ENCODE measurements at places on chromosomes 1 and 21. TPM values are rescaled to one million over a fixed set of nuclear protein-coding genes. Genes with fewer than 3 reads are reported as not detected.
A peak's percentile ranks its signal among the peaks of the same experiment; 100 is the strongest.

MYOG gene
- total RNA-seq: not detected

GSTM4 gene
- 15.7 TPM for total RNA-seq

CD5L gene
- 6.8 TPM for total RNA-seq

SLAMF9 gene
- not detected for total RNA-seq

CHIA gene
- 10.9 TPM for total RNA-seq

AVPR1B gene
- total RNA-seq: not detected

AJAP1 gene
- 0.77 TPM for total RNA-seq

FCGR3A gene
- total RNA-seq: 323 TPM

KRTAP10-10 gene
- not detected for total RNA-seq

DNA sequence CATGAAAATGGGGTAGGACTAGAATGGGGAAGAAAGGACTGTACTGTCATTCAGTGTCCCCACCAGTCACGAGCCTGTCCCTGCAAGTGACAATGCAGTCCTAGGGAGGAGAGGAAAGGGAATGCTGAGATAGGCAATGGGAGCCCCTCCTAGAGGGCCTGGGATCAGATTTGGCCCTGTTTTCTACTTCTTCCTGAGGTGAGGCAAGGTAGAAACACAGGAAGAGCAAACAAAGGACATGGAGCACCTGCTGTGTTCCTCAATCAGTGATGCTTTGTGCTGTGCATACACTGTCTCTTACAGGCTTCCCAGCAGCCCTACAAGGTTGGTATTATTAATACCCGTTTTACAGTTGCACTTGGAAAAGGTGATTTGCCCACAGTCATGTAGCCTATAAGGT is 6.1 kb downstream of the FABP3 start:
- peaks cover 27% of the 10 kb centered on the region for H3K36me3 ChIP-seq
- DNase-seq: no peak
- no peaks in the 10 kb centered on the region for H3K27me3 ChIP-seq
- H3K4me3 ChIP-seq: no peak overlapping the region
- H3K4me1 ChIP-seq: peaks cover 10% of the 10 kb centered on the region

DNA sequence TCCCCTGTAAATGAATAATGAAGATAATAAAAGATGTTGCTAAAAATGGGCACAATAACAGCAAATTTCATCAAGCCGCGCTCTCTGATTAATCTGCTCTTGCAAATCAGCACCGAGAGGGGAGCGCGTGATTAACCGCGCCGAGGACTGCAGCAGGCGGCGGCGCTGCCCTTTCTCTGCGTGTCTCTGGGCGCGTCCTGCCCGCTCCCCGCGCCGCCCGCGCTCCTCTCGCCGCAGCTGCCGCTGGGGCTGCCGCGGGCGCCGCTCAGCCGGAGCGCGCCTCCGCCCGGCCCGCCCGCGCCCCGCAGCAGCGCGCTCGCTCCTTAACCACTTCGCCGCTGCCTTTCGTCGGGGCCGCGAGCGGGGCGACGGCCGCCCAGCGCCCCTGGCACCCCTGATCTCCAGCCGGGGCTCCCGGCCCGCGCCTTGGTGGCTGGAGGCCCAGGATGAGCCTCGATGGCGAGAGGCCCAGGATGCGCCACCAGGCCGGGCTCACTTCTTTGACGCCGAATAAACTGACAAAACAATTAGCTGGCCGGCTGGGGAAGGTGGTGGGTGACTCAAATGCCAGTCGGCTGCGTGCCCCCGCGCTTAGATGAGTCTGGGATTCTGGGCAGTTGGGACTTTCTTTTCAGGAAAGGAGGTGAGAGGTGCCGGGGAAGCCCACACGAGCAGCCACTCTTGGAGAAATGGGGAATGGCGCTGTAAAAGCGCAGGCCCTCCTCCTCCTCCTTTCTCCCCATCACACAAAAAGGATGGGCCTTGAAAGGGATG is 221.4 kb upstream of the PKN2 start:
- no peaks in the 10 kb centered on the region for H3K4me1 ChIP-seq
- peak overlapping the region; percentile 38 for H3K4me3 ChIP-seq
- H3K36me3 ChIP-seq: no peaks in the 10 kb centered on the region
- H3K27me3 ChIP-seq: no peaks in the 10 kb centered on the region

DNA sequence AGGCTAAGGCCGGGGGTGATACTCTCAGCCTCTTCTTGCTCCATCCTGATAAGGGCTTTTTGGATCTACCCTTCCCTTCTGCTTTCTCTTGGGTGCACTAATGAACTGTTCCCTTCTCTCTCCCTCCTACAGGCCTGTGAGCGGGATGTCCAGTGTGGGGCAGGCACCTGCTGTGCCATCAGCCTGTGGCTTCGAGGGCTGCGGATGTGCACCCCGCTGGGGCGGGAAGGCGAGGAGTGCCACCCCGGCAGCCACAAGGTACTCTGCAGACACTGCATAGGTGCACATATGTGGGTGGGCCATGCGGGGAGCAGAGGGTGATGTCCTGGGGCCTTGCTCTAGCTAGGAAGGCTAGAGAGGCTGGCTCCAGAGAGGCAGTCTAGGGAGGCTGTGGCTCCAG is 2.9 kb downstream of the PROK1 start:
- DNase-seq: no peak
- no peak overlapping the region for H3K4me3 ChIP-seq
- H3K27ac ChIP-seq: no peak overlapping the region
- H3K36me3 ChIP-seq: no peaks in the 10 kb centered on the region
- H3K4me1 ChIP-seq: no peaks in the 10 kb centered on the region

GRCh38 chr1:180925471-180926051 is 12.9 kb downstream of the KIAA1614 start:
- peaks cover 21% of the 10 kb centered on the region for H3K4me1 ChIP-seq
- no peak overlapping the region for H3K4me3 ChIP-seq
- peak overlapping the region; percentile 18 for H3K27ac ChIP-seq
- H3K27me3 ChIP-seq: no peaks in the 10 kb centered on the region
- no peak for DNase-seq

- peaks cover 21% of the 10 kb centered on the region for H3K4me1 ChIP-seq
- no peak overlapping the region for H3K4me3 ChIP-seq
- no peaks in the 10 kb centered on the region for H3K36me3 ChIP-seq
These were observed 8.5 kb downstream of the CAMK2N1 start for GRCh38 chr1:20477348-20478056.

GRCh38 chr1:150544204-150544603 is 5.0 kb upstream of the ADAMTSL4 start:
- H3K4me1 ChIP-seq: peaks cover 4% of the 10 kb centered on the region
- no peaks in the 10 kb centered on the region for H3K27me3 ChIP-seq

DNA sequence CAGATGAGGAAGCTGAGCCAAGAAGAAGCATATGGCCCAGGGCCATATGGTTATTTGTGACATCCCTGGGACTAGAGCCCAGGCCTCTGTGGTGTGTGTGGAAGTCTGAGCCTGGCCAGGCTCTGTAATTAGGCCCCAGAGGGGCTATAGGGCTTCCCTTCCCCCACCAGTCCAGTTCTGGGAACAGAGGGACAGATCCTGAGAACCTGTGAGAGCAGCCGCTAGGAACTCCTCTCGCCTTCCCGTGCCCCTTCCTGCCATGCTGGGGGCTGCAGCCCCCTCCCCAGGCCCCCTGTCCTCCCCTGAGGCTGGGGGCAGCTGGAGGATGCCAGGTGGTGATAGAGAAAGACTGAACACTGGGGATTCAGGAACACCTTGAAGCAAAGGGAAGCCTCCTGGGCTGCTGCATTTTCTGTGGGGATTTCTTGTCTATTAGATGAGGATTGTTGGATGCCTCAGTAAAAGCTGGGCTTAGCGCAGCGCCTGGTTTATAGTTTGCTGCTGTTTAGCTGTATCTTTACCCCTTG is 33.3 kb downstream of the COQ8A start:
- peaks cover 27% of the 10 kb centered on the region for H3K4me1 ChIP-seq
- H3K27ac ChIP-seq: peak overlapping the region; percentile 83
- H3K4me3 ChIP-seq: no peak overlapping the region
- peaks cover 10% of the 10 kb centered on the region for H3K36me3 ChIP-seq
- no peak for DNase-seq
- no peaks in the 10 kb centered on the region for H3K27me3 ChIP-seq

- no peaks in the 10 kb centered on the region for H3K27me3 ChIP-seq
- no peaks in the 10 kb centered on the region for H3K4me1 ChIP-seq
- no peaks in the 10 kb centered on the region for H3K36me3 ChIP-seq
- no peak overlapping the region for H3K4me3 ChIP-seq
- DNase-seq: no peak
- no peak overlapping the region for H3K27ac ChIP-seq
These were observed 111.7 kb downstream of the ADGRL4 start for GRCh38 chr1:78894811-78895210.

- DNase-seq: no peak
- no peak within 1 kb of the TSS for H3K4me3 ChIP-seq
- H3K4me1 ChIP-seq: no peaks in the 10 kb centered on the region
These were observed at the start of gene CFAP107 for GRCh38 chr1:12745992-12746323. CFAP107 (plus strand) TSS chr1:12746200; CDS start chr1:12746431, 231 bp downstream.

DNA sequence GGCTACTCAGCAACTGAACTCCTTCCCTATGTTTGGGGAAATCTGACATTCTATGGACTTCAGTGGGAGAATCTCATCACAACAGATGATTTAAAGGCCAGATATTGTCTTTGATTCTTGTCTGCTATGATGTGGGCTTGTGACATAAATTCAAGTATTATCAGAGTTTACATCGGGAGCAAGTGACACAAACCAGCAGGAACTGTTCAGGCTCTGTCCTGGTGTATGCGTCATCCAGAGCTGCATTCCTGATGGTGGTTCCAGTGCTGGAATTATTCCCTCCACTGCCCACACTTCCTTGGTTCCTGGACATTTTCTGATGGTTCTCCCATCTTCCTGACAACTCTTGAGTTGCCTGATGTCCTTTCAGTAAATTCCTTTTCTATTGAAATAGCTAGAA is 10.8 kb upstream of the LSM10 start:
- peaks cover 5% of the 10 kb centered on the region for H3K36me3 ChIP-seq
- H3K4me1 ChIP-seq: no peaks in the 10 kb centered on the region
- DNase-seq: no peak
- no peak overlapping the region for H3K27ac ChIP-seq
- no peaks in the 10 kb centered on the region for H3K27me3 ChIP-seq

GRCh38 chr1:156413391-156414246 is 44.6 kb downstream of the RHBG start:
- no peak for DNase-seq
- no peak overlapping the region for H3K27ac ChIP-seq
- no peak overlapping the region for H3K4me3 ChIP-seq
- peaks cover 74% of the 10 kb centered on the region for H3K27me3 ChIP-seq
- H3K36me3 ChIP-seq: no peaks in the 10 kb centered on the region

DNA sequence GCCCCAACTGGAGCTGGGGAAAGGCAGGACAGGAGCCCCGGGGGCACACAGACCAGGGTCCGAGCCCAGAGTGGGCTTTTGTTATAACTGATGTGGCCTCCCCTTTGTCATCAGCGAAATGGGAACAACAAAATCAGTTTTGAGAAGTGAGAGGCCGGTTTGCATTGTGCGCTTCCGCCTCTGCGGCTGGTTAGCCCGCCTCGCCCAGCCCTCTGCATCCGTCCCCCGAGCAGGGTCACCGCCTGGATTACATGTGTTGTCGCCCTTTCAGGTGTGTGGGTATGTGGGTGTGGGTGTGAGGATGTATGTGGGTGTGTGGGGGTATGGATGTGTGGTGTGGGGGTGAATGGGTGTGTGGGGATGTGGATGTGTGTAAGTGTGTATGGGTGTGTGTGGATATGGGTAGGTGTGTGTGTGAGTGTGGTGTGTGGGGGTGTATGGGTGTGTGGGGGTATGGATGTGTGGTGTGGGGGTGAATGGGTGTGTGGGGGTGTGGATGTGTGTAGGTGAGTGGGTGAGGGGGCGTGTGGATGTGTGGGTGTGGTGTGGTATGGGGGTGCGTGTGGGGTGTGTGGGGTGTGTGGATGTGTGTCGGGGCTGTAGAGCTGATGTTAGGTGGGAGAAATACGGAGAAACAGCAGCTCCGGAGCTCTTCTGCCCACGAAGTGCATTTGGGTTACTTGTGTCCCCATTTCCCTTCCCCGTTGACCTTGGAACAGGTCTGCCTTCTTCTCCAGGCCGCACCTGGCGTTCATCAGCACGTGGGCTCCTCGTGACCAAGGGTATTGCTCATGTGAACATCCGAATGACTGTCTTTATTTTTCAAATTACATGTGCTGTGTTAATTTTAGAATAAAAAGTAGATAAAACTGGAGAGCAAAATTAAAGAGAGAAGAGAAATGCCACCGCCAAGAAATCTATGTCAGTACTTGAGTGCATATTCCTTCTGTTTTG is 67.6 kb downstream of the FHAD1 start:
- no peak overlapping the region for H3K27ac ChIP-seq
- no peak overlapping the region for H3K4me3 ChIP-seq
- no peaks in the 10 kb centered on the region for H3K36me3 ChIP-seq
- no peaks in the 10 kb centered on the region for H3K4me1 ChIP-seq

GRCh38 chr1:108149796-108150467 is 50.2 kb downstream of the SLC25A24 start:
- H3K27ac ChIP-seq: no peak overlapping the region
- DNase-seq: no peak
- no peaks in the 10 kb centered on the region for H3K27me3 ChIP-seq
- no peak overlapping the region for H3K4me3 ChIP-seq
- H3K4me1 ChIP-seq: no peaks in the 10 kb centered on the region

GRCh38 chr1:226309398-226310244 is 657 bp upstream of the LIN9 start:
- peak overlapping the region; percentile 68 for H3K27ac ChIP-seq
- DNase-seq: peak; percentile 46
- H3K27me3 ChIP-seq: no peaks in the 10 kb centered on the region
- H3K36me3 ChIP-seq: no peaks in the 10 kb centered on the region
- H3K4me1 ChIP-seq: peaks cover 18% of the 10 kb centered on the region

DNA sequence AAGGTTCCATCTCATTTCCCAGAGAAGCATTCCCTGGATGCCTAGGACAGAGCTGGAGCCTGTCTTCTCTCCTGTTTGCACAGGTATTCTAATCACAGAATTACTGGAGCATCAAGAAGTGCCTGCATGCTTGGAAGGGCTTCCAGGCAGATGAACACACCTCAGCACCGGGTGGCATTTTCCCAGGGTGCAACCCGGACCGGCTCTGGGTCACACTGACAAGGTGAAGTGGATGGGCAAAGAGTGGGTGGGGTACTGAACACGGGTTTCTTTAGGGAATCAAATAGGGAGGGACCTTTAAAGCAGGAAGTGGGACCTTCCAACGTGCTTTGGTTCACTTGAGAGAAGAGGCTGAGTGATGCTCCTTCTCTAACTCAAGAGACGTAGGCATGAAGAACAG is 7.1 kb upstream of the PEF1 start:
- no peaks in the 10 kb centered on the region for H3K36me3 ChIP-seq
- H3K27me3 ChIP-seq: no peaks in the 10 kb centered on the region
- H3K4me1 ChIP-seq: no peaks in the 10 kb centered on the region
- no peak overlapping the region for H3K27ac ChIP-seq
- DNase-seq: no peak

GRCh38 chr1:233885196-233885920 is 19.1 kb upstream of the SLC35F3 start:
- no peaks in the 10 kb centered on the region for H3K27me3 ChIP-seq
- DNase-seq: no peak
- H3K27ac ChIP-seq: no peak overlapping the region
- no peaks in the 10 kb centered on the region for H3K36me3 ChIP-seq

Data from lower lobe of right lung (tissue), 2 donors.